ENCODE measurements at places on chromosomes 1 and 21. TPM values are rescaled to one million over a fixed set of nuclear protein-coding genes. Genes with fewer than 3 reads are reported as not detected.
A peak's percentile ranks its signal among the peaks of the same experiment; 100 is the strongest.

DNA sequence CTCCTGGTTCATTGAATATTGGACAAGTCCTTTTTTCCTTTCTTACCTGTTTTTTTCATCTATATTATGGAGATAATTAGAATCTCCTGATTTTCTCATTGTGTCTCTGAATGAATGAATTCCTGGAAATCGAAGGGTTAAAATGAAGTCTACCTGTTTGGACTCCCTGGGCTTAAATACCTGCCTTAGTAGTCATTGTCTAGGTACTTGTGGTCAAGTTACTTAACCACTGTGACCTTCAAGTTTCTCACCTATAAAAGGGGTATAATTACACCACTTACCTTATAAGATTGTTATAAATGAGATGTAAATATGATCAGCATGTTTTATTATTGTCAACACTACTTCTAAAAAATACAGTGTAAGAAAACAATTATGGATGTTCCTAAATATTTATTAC, 9.0 kb upstream of the TBX19 start:
- ATAC-seq: no peak

GRCh38 chr1:54980046-54980527, 341 bp upstream of the TMEM61 start:
- ATAC-seq: no peak

- no peak for ATAC-seq
Measured at GRCh38 chr1:94418664-94419655, 771 bp downstream of the ABCD3 start.

- peak; percentile 59 for ATAC-seq
Measured at GRCh38 chr1:27496604-27497155, 6.7 kb upstream of the WASF2 start.

GRCh38 chr21:43025636-43026180, 49.9 kb downstream of the CBS start:
- ATAC-seq: no peak

The FAM72C gene
- not detected for total RNA-seq

Measured in gastroesophageal sphincter (tissue), 4 donors.